ENCODE measurements at places on chromosomes 13 and 19.

DNA sequence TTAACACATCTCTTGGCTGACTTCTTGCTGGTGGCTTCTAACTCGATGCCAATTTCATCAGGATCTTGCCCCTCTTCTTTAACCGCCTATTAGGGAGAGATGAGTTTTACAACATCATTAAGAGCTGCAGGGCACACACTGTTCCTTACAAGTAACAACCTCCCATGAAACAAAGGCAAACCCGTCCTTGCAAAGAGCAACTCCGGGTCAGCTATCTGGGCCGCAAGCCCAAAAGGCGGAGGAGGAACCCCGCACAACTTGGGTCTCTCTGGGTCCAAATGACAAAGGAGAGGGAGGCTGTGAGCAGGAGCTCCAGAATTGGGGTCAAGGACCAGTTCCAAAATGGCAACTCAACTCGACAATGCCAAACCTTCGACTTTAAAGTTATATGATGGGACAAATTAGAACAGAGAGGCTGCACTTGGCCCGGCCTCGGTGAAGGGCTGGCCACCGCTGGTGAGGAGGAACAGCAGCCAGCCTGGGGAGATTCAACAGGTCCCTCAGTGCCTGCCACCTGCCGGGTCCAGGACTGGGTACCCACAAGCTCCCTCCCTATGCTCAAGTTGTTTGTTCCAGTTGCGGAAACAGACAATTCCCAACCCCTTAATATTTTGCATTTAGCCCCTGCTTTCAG, 1.1 kb downstream of the SAFB2 start:
- no peak for DNase-seq

GRCh38 chr13:42394361-42394708, 122.4 kb downstream of the AKAP11 start:
- DNase-seq = no peak

DNA sequence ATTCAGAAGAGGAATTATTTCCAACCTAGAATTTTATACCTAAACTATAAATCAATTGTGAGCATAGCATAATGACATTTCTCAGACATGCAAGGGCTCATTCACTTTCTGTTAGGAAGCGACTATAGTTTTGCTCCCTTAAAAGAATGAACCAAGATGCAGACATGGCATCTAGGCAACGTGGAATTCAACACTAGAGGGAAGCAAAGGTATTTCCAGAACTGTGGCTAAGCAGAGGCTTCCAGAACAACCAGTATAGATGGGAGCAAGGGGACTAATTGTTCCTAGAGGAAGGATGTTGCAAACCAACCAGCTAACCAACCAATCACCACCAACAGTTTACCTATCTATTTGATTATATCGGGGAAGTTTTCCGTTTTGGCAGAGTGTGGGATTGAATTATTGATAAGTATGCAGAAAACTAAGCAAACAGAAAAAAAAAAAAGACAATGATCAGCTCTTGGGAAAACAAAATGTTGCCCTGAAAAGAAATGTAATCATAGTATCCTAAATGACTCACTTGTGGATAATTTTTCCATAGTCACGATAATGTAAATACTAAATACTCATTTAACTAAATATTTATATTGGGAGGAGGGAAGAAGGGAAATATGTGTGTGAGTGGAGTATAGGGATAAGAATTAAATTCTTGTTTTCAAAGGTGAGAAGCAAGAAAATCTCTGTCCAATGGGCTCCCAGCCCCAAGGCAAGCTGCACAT, 21.1 kb downstream of the ARL11 start:
- DNase-seq = no peak

- DNase-seq = no peak
Observed at GRCh38 chr13:91659256-91660075, 261.0 kb downstream of the GPC5 start.

GRCh38 chr13:18212873-18213272, 968.8 kb downstream of the TUBA3C start:
- DNase-seq = no peak

- DNase-seq = no peak
Observed at GRCh38 chr13:40874138-40874779, 84.8 kb downstream of the SLC25A15 start.
